ENCODE measurements at places on chromosomes 16 and 17. TPM values are rescaled to one million over a fixed set of nuclear protein-coding genes. Genes with fewer than 3 reads are reported as not detected.

DNA sequence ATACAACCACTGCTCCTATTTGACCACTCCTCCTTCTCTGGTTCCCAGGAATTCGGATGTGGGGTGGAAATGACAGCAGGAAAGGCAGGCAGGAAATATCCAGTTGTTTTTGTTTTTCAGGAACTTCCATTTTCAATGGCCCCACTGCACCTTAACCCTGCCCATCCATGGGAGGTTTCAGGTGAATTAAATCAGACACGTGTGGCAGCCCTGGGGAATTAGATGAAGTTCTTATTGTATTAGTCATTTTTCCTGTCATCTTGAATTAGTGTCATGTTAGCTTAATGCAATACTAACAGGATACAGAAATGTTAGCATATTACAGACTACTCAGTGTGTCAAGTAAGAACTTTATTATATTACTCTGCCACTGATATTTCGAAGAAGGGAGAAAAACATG lies 146.4 kb downstream of the CHD9NB start:
- no peak for DNase-seq

DNA sequence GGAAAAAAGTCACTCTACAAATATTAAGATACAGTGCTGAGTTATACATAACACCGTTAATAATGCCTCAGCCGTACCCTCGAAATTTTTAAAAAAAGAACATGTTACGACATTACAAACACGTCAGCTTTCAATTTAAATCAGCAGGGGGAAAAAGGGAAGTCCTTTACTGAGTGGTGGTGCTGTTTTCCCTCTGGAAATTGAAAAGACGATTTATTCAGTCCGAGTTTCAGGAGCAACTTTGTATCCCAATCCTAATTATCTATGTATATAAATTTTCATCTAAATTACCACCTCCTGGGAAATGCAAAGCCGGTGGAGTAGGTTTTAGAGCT lies 1.3 kb downstream of the NETO2 start:
- DNase-seq, result no peak

- DNase-seq, result no peak
Observed at GRCh38 chr17:39485555-39485954, 24.3 kb downstream of the CDK12 start.

DNA sequence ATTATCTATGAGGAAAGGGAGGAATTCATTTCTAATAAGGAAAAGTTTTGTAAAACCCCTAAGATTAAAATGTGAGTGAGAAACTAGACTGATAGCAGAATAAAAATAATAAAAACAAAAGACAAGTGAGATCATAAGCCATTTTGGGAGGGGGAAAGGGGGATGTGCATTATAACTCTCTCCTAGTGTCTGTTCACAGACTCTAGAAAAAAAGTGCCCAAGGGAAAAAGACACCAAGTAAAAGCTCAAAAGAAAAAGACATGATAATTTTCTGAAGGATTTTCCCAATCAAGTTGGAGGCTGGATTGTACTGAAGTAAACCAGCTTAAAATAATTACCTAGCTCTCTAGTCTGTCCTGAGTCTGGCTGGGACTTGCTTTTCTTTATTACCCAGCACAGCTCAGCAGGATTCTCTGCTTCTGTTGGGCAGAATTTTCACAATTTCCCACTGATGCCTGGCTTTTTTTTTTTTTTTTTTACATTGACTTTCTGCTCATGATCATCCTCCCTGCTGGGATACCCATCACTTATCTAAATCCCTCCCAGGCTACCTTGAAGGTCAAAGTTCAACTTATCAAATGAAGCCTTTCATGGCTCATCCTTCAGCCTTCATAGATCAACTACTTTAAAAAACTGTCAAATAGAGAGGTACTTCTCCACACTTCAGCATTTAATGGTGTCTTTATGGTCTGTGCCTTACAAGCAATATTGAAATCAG lies 124.2 kb upstream of the KCNJ16 start:
- DNase-seq, result no peak

DNA sequence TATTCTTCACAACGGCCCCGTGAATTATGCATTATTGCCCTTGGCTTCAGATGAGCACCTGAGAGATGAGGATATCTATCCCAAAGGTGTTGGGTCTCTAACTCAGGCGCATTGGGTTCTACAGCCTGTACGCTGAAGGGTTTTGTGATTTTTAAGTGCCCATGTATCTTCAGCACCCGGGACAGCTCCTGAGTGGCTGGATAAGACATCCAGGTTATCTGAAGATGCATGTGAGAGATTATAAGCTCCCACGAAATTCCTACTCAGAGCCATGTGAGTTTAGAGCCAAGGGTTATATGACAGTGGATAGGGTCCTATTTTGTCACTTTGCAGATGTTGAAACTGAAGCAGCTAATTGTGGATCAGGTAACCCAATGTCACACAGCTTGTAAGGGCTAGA lies 612.3 kb upstream of the EEF2KMT start:
- DNase-seq, result no peak

DNA sequence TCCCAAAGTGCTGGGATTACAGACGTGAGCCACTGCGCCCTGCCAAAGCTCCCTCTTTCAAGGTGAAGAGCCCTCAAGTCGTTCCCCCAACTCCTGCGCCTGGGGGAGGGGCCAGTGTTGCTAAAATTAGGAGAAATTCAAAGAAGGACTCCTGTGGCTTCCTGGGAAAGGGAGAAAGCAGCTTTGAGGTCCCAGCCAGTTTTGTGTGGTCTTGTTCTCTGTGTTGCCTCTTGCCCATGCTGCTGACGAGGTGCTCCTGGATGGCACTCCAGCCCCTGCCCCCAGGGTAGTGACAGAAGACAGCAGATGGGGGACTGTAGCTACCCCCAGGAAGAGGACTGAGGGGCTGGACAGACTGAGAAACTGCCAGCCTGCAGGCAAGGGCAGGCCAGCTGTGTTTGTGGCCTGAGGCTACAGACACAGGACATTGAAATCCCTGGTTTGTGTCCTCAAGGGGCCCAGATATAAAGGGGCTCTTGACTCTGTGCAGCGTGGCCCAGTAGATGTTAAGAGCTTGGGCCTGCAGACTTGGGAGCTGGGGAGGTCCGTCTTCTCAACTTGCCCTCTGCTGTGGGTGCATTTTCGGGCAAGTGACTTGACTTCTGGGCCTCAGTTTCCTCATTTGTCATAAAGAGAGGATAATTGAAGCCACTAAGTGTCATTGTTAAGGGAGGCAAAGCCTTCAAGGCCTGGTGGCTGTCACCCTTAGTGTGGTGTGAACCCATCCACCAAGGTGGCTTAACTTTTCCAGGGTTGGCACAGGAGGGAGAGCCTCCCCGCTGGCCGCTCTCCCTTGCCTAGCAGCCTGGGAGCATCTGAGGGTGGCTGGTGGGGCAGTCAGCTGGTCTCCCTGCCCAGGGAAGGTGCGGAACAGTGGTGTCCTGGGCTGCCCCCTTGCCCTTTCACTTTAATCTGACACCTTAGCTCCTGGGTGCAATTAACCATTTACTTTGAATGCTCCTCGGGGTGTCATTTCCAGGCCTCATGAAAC lies 4.1 kb downstream of the UBALD2 start:
- peak; percentile 32 for DNase-seq

The FAM171A2 gene
- not detected for total RNA-seq

DNA sequence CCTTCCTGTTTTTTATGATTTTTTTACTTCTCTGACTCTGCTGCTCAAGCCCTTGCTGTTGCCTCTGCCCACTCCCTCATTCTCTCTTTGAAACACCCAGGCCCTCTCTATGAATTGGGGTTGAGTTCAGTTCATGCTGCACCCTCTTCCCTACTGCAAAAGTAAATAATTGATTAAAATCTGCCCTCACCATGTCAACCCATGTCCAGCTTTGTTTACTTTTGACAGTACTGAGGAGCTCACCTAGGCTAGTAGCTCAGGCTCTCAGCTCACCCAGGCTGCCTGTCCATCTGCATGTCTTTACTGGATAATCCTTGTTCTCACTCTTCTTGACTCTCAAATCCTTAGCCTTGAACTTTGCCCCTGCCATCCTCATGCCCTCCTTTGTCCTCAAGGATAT lies 95.2 kb downstream of the SPACA3 start:
- DNase-seq, result no peak

The CD300E gene
- total RNA-seq, result not detected

GRCh38 chr16:81469710-81470535 lies 25.3 kb downstream of the CMIP start:
- peak; percentile 61 for DNase-seq

The BIRC5 gene
- 86.1 TPM for total RNA-seq

DNA sequence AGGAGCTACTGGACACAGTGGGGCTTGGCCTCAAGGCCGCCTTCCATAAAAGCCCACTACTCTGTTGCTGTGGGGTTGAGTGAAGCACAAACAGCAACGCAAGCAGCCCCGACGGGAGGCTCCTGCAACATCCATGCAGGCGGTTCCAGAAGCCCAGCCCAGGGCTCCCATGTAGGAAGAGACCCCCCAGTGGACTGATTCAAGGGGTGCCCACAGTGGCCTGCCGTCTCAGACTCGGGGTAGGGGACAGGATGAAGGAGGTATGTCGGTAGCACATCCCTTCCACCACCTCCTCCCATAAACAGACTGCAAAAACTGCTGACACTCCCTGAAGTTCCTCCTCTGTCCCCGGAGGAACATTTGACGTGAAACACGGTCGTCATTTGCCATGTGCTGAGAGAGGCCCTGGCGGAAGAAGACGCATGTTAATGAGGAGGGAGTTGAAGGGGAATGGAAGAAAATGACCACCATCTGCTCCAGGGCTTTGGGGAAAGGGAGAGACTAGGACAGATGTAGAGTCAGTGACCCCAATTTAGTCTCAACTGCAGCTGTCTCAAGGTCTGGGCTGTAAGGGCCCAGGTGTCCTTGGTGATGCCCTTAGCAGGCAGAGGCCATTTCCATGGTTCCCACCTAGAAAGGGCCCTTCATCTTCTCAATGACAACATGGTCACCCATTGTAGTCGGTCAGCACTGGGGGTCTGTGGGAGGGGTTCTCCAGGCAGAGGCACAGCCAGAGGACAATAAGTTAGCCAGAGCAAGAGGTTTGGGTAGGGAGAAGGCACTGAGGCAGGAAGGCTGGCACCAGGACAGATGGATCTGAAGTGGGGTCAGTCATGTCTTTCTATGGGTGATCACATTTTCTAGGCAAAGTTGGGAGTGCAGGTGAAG lies 200.6 kb downstream of the CPPED1 start:
- DNase-seq, result no peak

DNA sequence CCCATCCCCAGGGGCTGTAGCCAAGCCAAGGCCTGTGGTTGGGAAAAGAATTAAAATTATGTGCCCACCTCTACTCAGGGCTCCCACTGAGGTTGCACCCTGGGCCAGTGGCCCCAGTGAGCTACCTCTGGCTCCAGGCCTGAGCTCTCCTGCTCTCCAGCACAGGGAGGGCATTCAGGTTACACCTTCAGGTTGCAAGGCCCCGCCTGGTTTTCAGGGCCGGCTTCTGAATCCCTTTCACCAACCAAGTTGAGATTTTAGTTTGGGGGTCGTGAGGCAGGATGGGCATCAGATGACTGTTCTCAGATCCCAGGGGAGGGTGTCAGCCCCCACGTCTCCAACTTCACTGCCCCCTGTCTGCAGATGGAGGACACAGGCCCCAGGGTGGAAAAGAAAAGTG lies 8.0 kb upstream of the KATNB1 start:
- DNase-seq, result no peak

The PYDC1 gene
- not detected for total RNA-seq

DNA sequence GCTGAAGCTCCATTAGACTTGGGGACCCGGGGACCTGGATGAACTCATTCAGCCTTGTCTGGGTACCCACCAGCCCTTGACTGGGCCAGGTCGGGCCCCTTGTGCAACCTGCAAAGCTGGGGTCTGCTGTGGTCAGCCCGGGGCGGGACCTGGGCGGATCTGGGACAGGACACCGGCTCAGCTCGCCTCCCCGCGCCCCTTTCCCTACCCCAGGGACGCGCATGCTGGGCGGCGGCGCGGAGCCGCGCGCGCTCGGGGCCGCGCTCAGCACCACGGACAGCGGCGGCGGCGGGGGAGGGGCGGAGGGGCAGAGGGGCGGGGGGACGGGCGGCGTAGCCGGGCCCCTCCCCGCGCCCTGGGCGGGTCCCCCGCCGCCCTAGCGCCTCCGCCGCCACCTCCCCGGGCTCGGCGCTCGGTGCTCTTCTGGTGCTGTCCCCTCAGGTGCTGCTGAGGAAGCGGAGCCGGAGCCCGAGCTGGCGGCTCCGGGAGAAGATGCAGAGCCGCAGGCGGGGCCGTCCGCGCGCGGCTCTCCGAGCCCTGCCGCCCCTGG lies 7.4 kb downstream of the ACD start:
- no peak for DNase-seq

GRCh38 chr17:41972571-41973407 lies 6.2 kb downstream of the CNP start:
- DNase-seq, result no peak

DNA sequence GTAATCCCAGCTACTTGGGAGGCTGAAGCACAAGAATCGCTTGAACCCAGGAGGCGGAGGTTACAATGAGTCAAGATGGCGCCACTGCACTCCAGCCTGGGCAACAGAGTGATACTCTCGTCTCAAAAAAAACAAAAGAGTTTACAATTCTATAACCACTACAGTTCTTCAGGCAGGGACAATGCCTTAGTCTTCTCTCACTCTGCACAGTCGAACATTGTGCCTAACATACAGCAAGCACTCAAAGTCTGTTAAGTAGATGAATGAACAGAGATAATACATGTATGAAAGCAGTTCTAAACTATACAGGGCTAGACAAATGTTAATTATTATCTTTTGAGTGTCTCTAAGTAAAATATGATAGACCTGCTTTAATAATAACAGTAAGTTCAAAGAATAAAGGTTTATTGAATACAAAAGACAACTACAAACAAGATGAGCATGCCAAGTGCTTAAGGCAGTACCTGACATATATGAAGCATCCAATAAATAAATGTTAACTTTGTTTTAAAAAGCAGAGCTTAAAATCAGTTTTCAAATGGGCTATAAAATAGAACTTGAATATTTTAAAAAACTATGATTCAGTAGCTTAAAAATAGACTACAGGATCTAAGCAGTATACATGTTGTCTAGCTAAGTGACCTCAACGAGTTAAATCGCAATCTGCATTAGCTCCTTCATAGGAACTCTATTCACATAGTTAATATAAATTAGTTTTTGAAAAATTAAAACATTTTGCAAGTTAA lies 19.3 kb downstream of the INTS2 start:
- DNase-seq, result no peak

GRCh38 chr17:47695429-47696376 lies 1.7 kb downstream of the TBKBP1 start:
- DNase-seq, result no peak

The USH1G gene
- total RNA-seq, result not detected

DNA sequence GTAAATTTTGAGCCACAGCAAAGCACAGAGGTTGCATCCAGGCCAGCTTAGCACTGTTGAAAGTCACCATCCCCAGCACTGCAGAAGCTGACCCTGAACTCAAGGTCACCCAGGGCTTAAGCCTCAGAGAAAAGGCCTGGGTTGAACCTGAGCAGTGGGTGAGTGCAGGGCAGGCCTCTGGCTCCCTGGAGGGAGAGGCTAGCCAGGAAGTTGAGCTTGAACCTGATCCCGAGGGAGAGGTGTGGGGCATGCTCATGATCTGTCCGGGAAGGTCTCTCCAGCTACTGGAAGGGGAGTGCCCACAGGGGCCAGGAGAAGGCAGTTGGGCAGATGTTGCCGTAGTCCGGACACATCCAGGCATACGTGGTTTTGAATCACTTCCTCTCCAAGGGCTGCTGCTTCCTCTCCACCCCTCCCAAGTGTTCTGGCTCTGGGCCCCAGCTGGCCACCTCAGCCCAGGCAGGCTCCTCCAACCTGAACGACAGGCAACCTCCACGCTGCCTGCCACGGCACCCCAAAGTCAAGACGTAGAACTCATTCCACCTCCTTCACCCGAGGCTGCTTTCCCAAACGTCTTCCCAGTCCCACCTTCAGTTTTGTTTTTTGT lies 18.4 kb downstream of the CARHSP1 start:
- DNase-seq, result peak; percentile 39

The MYH10 gene
- total RNA-seq, result 10.2 TPM

Data from activated CD4-positive, alpha-beta memory T cell treated with anti-CD3 and anti-CD28 coated beads, Interleukin-2, amount 10 ng/mL, durations not matched to agents 7 days and 5 days (primary cell).